Activated T-helper 2 cell treated with anti-CD3 and anti-CD28 coated beads, Interferon-gamma antibody, Interleukin-2, Interleukin-4, amounts not matched to agents 10 μg/mL and 5 μg/mL and 100 μg/mL, durations not matched to agents 14 hours and 24 hours and 36 hours (primary cell): ENCODE measurements at places on chromosomes 1 and 21. TPM values are rescaled to one million over a fixed set of nuclear protein-coding genes. Genes with fewer than 3 reads are reported as not detected.

The CAMSAP2 gene
- total RNA-seq = 0.52 and 0.97 TPM in 2 replicates

The ARHGEF16 gene
- not detected in 2 replicates for total RNA-seq

The FOXD2 gene
- 0.11 and 0.18 TPM in 2 replicates for total RNA-seq

The PRMT2 gene
- total RNA-seq = 71.0 and 73.9 TPM in 2 replicates

The GBP3 gene
- total RNA-seq = 6.4 and 7.5 TPM in 2 replicates

The S100A7A gene
- total RNA-seq = not detected in 2 replicates

The SMIM1 gene
- 1.4 and 2.3 TPM in 2 replicates for total RNA-seq

The CELA3B gene
- not detected in 2 replicates for total RNA-seq

The KCNJ9 gene
- total RNA-seq = not detected in 2 replicates

The VTCN1 gene
- total RNA-seq = not detected in 2 replicates

The CD34 gene
- total RNA-seq = not detected in 2 replicates

The CELSR2 gene
- 3.8 and 4.3 TPM in 2 replicates for total RNA-seq

The MDM4 gene
- 74.5 and 79.1 TPM in 2 replicates for total RNA-seq

The FBXO28 gene
- total RNA-seq = 22.9 and 24.3 TPM in 2 replicates

The BCAN gene
- total RNA-seq = not detected in 2 replicates

The ANXA9 gene
- 0.32 TPM in 1 of 2 replicates, not detected in the other for total RNA-seq

The ERO1B gene
- total RNA-seq = 2.4 and 3.2 TPM in 2 replicates

The MAP3K7CL gene
- 3.3 and 3.9 TPM in 2 replicates for total RNA-seq
